Stimulated activated CD4-positive, alpha-beta T cell treated with anti-CD3 and anti-CD28 coated beads, Interleukin-2, amount 100 ng/mL, for 24 hours (primary cell): ENCODE measurements at places on chromosomes 7 and 10.

GRCh38 chr10:58164517-58164916 is 103.2 kb downstream of the IPMK start:
- no peak for DNase-seq

GRCh38 chr7:10429511-10429910 is 544.2 kb upstream of the PHF14 start:
- no peak for DNase-seq

- no peak for DNase-seq
Measured at GRCh38 chr10:34413214-34413613, 401.9 kb downstream of the PARD3 start.

GRCh38 chr10:6388261-6388893 is 185.6 kb downstream of the PFKFB3 start:
- DNase-seq = no peak

DNA sequence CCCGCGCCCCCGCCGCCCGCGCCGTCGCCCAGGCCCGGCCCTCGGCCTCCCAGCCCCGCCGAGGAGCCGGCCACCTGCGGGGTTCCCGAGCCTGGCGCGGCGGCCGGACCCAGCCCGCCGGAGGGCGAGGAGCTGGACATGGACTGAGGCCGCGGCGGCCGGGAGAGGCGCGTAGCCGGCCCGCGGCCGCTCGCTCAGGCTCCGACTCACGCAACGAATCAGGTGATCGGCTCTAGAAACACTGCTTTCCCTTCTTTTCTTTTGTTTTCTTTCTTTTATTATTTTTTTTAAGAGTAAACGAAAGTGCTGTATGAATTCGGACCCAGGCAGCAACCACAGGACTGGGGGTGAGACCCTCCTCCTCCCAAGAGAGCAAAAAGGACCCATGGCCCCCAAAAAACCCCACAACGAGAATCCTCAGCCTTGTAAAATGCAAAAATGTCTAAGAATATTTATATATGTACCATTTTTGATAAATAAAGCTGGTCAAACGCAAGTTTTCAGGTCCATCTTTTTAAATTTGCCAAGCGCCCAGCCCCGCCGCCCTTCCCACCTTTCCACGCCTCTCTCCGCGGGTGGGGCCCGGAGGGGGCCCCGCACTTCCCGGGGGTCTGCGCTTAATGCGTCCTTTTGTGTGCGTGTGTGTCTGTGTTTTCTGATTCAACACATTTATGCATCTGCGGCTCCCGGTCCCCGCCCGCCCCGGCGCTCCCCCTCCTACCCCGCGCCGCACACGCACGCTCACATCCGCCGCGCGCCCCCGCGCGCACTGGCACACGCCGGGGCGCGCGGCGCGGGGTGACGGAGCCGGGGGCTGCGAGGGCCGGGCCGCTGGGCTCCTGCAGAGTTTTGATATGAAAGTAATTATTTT is 4.4 kb downstream of the UNCX start:
- no peak for DNase-seq

DNA sequence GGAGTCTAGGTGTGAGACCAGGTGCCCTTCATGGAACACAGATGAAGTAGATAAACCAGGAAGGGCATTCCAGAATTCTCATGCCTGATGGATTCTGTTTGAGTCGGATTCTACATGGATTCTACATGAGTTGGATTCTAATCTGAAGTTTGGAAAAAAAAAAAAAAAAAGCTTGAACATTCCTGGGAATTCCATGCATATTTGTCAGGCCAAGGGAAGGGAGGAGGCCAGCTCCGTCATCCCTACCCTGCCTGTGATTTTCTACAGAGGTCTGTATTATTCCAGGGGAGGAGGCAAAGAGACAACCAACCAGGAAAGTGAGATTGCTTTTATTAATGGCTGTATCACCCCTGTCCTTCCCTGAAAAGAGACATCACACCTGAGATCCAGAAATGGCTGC is 27.8 kb upstream of the EBLN1 start:
- no peak for DNase-seq

DNA sequence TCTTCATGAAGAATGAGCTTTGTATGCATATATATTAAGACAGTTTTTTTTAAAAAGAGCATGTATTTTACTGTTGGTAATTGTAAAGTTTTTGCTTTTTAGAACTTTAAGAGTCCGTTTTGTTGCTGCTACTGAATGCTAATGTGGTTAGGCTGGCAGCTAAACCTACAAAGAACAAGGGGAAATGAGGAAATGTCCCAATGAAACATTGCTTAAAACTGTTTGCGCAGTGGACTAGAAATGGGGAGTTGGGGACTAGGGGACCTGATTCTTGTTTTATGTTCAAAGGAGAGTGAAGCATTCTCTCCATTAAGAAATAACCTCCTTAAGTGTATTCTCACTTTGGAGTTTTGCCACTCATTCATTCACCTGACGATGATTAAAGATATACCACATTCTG is 5.7 kb downstream of the NRF1 start:
- DNase-seq = no peak

GRCh38 chr7:134643131-134643530 is 3.5 kb upstream of the BPGM start:
- no peak for DNase-seq

GRCh38 chr10:27783660-27784059 is 38.0 kb upstream of the MKX start:
- DNase-seq = peak; percentile 17

DNA sequence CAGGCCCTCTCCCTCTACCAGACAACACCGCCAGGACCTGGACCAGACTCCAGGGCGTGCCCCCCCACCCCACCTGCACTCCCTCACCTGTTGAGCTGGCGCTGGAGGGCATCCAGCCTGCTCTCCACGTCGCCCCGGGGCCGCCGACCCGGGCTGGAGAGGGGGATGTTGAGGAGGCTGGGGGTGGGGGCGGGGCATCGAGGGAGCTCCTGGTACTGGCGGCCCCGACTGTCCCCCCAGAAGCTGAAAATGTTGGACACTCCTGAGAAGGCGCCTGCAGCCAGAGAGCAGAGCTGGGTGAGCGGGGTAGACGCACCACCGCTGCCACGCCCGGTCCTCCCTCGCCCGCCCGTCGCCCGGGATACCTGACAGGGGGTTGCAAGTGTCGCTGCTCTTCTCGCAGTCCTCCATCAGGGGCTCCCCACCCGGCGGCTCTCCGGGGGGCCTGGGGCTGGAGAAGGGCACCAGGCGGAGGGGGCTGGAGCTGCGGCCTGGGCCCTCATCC is 30.8 kb downstream of the KCNH2 start:
- DNase-seq = no peak

GRCh38 chr10:52376694-52377354 is 62.7 kb downstream of the DKK1 start:
- DNase-seq = no peak

DNA sequence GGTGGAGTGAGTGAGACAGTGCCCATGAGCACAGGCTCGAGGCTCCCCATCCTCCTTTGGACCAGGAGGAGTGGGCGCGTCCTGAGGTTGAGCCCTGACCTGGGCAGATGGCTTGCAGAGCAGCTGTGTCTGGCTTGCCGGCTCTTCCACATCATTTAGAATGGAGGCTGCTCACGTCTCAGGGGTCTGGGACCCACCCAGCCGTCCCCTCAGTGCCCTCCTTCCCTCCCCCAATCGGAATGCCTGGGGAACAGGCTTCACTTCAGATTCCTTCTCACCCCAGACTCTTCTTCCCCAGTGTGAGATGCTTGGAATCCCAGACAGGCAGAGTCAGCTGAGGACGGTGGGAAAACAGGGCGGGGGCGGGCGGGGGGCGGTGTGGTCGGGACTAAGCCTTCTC is 968.6 kb upstream of the ZNF722 start:
- no peak for DNase-seq

DNA sequence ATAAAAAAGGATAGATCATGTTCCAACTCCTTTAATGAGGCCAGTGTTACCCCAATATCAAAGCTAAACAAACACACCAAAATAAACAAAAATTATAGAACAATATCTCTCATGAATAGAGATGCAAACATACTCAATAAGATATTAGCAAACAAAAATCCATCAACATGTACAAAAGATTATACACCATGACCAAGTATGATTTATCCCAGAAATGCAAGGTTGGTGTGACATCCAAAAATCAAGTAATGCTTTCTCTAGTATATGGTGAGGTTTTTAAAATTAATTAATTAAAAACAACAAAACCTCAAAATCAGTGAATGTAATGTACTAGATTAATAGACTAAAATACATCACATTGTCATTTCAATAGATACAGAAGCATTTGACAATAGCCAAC is 11.0 kb upstream of the MSMB start:
- DNase-seq = no peak

- no peak for DNase-seq
Measured at GRCh38 chr7:5500777-5501350, 77.2 kb upstream of the TNRC18 start.

- peak; percentile 57 for DNase-seq
Measured at GRCh38 chr7:51160990-51161615, 155.5 kb downstream of the COBL start.

DNA sequence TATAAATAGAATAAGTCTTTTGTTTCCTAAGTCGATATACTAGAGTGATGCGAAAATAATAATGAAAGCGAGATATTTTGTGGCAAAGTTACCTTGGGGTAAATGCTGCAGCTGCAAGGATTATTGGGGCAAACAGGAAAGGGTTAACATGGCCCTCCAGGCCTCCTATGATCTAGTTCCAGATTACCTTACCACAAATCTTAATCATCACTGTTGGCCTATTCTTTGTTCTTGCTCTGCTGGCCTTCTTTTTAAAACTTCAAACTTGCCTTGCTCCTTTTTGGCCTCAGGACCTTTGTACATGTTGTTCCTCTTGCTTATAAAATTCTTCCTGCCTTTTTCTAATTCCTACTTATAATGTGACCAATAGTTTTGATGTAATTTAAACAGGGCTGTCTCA is 81.5 kb downstream of the SEMA3C start:
- DNase-seq = no peak

DNA sequence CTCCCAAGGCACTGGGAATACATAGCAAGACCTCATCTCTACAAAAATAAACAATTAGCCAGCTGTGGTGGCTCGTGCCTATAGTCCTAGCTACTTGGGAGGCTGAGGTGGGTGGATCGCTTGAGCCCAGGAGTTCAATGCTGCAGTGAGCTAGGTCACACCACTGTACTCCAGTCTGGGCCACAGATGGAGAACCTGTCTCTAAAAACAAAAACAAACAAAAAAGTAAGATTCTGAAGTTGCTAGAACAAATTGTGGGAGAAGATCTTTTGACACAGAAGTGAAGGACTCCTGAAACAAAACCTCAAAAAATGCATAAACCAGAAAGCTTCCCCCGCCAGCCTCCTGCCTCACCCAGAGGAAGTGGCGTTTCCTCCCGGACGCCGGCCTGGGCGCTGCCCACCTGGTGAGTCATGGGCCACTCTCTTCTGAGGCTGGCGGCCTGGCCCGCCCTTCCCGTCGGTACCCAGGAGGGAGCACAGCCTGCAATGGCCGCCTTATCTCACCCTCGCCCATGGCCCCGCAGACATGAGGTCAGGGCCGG is 25.4 kb upstream of the ELN start:
- peak; percentile 15 for DNase-seq

- DNase-seq = peak; percentile 23
Measured at GRCh38 chr10:12780634-12781601, 220.6 kb downstream of the CCDC3 start.

GRCh38 chr7:106954840-106955239 is 89.7 kb upstream of the PRKAR2B start:
- DNase-seq = no peak
